Mesenteric fat pad (tissue), 1 donor: ENCODE measurements at places on chromosomes 7 and 10. TPM values are rescaled to one million over a fixed set of nuclear protein-coding genes. Genes with fewer than 3 reads are reported as not detected.

The PNLIP gene
- 1.5 TPM for total RNA-seq

The CDK6 gene
- total RNA-seq, result 17.1 TPM

The LDB1 gene
- 33.0 TPM for total RNA-seq

The PNLIPRP3 gene
- not detected for total RNA-seq

The GATA3 gene
- total RNA-seq, result 5.5 TPM

The NKX1-2 gene
- not detected for total RNA-seq

The TUBAL3 gene
- total RNA-seq, result not detected

The GNAT3 gene
- total RNA-seq, result not detected

The SEPTIN7 gene
- 195 TPM for total RNA-seq

The GNGT1 gene
- total RNA-seq, result not detected
